ENCODE measurements at places on chromosomes 13 and 19. TPM values are rescaled to one million over a fixed set of nuclear protein-coding genes. Genes with fewer than 3 reads are reported as not detected.

- DNase-seq: no peak
These were observed 4.4 kb downstream of the PRDX2 start for GRCh38 chr19:12797141-12797587.

- no peak for DNase-seq
These were observed 1774.1 kb upstream of the PCDH20 start for GRCh38 chr13:63189712-63190111.

GRCh38 chr13:76329004-76329403 lies 557.2 kb downstream of the KCTD12 start:
- no peak for DNase-seq

- DNase-seq: no peak
These were observed 15.7 kb upstream of the CD177 start for GRCh38 chr19:43337737-43338136.

GRCh38 chr13:113526466-113527220 lies 36.1 kb upstream of the DCUN1D2 start:
- DNase-seq: no peak

GRCh38 chr13:44421853-44422525 lies 48.4 kb downstream of the SERP2 start:
- DNase-seq: no peak

DNA sequence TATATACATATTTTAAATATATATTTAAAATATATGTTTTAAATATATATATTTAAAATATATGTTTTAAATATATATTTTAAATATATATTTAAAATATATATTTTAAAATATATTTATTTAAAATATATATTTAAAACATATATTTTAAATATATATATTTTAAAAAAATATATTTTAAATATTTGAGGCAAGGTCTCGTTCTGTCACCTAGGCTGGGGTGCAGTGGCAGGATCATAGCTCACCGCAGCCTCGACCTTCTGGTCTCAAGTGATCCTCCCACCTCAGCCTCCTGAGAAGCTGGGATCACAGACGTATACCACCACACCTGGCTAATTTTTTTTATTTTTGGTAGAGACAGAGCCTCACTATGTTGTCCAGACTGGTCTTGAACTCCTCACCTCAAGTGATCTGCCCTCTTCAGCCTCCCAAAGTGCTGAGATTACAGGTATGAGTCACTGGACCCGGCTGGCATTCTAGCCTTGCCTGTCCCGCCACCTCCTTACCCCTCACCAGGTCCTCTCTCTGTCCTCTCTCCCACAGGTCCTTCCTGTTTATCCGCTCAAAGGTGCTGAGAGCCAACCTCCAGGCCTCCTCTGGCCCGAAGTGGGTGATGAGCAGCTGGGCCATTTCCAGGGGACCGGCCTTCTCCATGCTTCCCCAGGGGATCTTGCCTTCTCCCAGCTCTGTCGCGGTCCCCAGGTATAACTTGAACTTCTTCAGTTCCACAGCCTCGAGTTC lies 564 bp downstream of the NLRP12 start:
- DNase-seq: no peak

DNA sequence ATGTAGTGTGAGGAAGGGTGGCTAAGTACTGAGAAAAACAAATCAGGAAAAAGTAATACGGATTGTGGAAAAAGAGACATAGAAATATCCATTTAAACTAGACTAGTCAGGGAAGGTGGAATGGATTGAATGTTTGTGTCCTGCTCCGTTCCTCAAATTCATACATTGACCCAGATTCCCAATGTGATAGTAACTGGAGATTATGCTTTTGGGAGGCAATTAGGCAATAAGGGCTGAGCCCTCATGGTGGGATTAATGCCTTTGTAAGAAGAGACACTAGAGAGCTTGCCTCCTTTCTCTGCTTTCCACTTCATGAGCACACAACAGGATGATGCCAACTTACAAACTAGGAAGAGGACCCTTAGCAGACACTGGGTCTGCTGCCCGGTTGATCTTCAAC lies 765.2 kb upstream of the GPC6 start:
- no peak for DNase-seq

- DNase-seq: peak; percentile 82
These were observed 50.8 kb downstream of the ATP11A start for GRCh38 chr13:112740502-112741131.

- no peak for DNase-seq
These were observed 7.0 kb downstream of the TUBGCP3 start for GRCh38 chr13:112580912-112581311.

DNA sequence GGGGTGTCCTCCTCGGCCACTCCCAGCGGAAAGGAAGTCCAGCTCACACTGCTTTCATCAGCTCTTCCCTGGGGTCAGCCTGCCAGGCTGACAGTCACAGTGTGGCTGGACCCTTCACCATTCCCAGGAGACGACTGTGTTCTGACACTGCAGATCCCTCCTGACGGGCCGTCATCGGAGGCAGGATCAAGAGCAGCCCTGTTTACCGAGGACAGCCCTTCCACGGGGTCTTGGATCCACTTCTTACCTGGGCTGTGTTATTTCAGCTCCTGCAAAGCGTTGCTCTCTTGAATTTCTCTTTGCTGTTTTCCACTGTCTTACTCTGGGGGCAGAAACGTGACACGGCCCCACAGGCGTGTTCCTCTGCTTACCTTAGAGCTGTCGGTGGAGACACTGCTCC lies 149.9 kb upstream of the SOX1 start:
- no peak for DNase-seq

GRCh38 chr13:66926200-66926850 lies 303.8 kb downstream of the PCDH9 start:
- DNase-seq: no peak

DNA sequence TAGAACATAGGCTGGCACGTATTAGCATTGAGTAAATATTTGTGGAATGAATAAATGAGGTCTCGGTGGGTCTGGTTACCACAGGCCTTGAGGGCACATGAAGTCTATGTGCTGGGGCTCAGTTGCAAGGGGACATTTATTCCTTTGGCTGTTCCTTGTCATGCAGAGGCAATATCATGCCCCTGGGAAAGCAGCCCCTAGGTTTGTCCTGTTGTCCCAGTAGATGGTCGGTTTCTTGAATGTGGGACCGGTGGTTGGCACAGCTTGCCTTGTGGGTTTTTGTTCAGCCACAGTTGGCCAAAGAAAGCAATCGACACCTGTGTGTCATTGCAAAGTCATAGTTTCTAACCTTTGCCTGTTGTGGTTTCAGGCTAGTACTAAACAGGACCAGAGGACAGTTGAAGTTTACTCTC lies 24.7 kb upstream of the GPR183 start:
- no peak for DNase-seq

CCDC194 gene
- not detected for total RNA-seq

PRR22 gene
- total RNA-seq: 5.9 TPM

ZNF784 gene
- 4.1 TPM for total RNA-seq

CBY2 gene
- not detected for total RNA-seq

RGL3 gene
- not detected for total RNA-seq

IQCN gene
- total RNA-seq: not detected

KANK3 gene
- total RNA-seq: not detected

ATP8B3 gene
- total RNA-seq: 6.1 TPM

NLRP7 gene
- total RNA-seq: not detected

PGLYRP2 gene
- total RNA-seq: not detected
